ENCODE measurements at places on chromosomes 6 and 20.

- no peak for DNase-seq
Measured at GRCh38 chr6:116497113-116497676, 14.2 kb upstream of the CALHM5 start.

DNA sequence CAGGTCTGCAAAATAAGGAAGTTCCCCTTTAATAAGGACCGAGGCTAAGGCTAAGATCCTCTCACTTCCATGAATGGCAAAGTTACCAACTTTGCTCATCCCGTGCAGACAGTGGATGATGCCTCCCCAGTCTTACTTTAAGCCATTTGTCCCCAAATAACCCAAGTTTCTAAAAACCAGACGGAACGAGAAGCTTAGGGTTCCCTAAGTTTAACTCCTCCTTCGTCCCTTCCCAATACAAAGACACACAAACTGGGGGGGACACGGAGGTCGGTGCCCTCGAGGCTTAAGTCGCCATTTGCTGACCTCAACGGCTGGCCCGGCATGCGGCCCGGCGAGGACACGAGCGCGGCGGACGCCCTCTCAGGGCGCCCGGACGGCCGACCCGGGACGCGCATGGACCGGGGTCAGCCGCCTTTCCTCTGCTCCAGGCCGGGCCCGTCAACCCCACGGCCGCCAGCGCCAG lies 527 bp downstream of the FBXO30 start:
- DNase-seq = no peak

GRCh38 chr20:8425802-8426201 lies 293.7 kb downstream of the PLCB1 start:
- DNase-seq = no peak

GRCh38 chr20:19504251-19504650 lies 253.8 kb upstream of the RIN2 start:
- DNase-seq = no peak

DNA sequence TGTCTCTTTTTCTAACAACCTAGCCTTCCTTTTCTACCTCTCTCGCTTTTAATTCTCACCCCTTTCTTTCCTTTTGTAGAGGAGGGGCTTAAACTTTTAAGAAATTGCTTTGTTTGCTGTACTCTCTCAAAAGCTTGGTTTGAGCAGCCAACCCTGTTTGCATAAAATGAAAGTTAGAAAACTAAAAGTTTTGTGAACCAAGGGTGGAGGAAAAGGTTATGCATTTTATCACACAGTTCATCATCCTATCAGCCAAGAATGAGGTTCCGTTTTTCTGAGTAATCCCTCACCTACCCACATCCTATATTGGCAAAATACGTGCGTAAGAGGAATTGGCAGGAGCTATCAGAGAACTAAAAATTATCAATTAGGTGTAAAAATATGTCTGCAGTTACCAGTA lies 42.8 kb upstream of the LOC128125822 start:
- no peak for DNase-seq

DNA sequence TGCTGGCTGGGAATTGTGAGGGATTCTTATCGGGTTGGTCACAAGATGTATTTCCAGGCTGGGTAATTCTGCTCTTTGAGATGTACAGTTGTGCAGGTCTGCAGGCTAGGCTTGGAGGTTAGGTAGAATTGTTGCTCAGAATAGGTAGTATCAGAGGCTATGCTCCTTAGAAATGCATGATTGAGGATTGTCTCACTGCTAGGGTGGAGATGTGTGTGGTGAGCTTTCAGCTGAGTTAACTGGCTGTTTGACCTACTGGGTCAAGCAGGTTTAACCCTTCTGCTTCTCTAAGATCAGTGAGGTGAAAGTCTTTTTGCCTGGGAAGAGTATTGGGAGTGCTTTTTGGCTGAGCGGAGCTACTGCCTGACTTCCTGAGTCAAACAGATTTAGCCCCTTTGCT lies 701.1 kb downstream of the UTRN start:
- DNase-seq = no peak

DNA sequence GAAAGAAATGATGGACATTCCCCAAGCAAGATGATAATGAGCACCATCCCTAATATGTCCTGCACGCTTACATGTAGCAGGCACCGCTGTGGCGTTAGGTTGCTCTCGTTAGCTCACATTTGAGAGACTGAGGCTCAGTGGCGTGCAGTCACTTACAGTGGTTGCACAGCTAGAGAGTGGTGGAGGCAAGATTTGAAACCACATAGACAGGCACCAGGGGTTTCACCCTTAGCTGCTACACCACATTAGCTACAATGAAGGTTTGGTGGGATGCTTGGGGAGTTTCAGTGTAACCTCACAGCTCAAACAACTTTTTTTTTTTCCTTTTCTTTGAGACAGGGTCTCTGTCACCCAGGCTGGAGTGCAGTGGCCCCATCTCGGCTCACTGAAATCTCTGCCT lies 3.7 kb downstream of the COX4I2 start:
- no peak for DNase-seq

GRCh38 chr20:25281541-25281991 lies 33.7 kb downstream of the PYGB start:
- DNase-seq = no peak

DNA sequence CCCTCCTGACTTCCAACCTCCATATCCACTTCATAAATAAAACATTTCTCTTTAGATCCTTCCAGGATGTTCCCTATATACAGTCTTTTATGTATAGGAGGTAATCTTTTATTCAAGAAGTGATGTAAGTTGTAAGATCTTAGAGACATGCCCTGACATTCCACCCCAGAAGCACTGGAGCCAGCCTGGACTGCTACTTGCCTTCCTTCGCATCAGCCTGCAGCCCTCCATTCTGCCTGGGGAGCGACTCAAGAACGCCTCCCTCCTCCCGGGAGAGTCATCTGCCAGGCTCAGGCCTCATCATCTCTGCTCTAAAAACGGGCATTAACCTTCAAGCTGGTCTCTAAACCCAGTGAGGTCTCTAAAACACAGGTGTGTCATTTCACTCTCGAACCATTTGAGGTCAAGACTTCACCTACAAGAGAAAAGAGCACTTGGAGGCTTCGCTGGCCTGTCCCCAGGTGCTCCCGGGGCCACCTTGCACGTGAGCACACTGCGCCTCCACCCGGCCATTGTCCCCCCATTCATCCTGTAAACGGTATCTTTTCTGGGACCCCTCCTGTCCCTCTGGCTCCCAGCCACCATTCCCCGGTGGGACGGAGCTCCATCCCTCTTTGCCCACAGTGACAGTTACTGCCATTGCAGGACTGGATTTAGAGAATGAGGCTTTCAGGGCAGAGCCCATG lies 107.5 kb upstream of the PDE10A start:
- DNase-seq = no peak

GRCh38 chr20:12591949-12592470 lies 416.8 kb upstream of the SPTLC3 start:
- no peak for DNase-seq

DNA sequence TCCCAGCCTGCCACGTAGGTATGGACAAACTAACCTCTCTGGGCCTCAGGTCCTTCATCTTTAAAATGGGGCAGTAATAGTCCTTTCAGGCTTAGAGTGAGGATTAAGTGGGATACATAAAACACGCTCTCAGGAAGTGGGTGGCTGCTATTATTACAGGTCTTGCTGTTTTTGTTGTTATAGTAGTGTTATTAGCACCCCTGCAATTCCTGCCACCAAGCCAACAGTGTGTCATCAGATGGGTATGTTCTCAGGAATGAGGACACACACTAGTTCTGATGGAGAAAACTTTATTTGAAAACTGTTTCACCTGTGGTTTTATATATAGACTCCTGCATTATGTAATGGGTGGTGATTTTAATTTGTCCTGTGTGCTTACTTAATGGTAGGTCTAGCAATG lies 131.7 kb downstream of the LRRC1 start:
- DNase-seq = no peak

DNA sequence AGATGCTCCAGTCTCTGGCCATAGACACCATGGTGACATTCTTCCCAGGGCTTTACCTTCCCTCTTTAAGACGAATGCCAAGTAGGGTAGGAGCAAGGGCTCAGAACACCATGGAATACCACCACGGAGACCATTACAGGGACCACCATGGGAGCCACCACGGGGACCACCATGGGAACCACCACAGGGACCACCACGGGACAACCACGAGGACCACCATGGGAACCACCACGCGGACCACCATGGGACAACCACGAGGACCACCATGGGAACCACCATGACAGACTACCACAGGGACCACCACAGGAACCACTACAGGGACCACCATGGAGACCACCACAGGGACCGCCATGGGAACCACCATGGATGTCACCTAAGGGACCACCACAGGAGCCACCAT lies 66.9 kb upstream of the MPC1 start:
- no peak for DNase-seq

GRCh38 chr6:46473881-46474280 lies 17.4 kb downstream of the RCAN2 start:
- DNase-seq = no peak

GRCh38 chr6:8743170-8743745 lies 307.9 kb upstream of the SLC35B3 start:
- no peak for DNase-seq

- no peak for DNase-seq
Measured at GRCh38 chr20:38890497-38890818, 35.8 kb upstream of the FAM83D start.

DNA sequence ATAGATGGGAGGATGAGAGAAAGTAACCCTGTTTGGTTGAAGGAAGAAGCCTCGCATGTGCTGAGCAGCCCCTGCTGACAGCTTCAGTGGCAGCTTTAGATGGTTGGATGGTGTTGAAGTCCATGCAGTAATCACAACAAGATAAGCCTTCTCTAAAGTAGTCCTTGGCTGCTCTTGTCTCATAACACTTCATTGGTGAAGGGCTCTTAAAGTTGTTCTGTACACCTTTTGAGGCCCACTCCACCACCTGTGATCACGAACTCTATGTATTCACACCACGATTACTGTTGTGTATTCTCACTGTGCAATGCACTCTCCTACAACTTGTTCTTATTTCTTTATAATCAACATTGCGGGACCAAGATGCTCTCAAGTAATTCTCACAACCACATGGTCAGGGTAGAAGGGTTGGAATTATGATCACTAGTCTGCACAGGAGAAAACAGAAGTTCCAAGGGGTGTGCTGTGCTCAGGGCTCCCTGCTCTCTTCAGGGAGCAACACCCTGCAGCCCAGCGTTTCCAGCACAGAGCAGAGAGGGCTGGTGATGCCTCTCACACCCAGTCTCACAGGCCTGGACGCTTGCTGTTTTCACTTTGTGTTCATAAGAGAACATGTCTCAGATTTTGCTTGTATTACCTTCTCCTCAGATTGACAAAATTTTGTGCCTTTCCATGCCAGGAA lies 294.4 kb downstream of the SMOC2 start:
- no peak for DNase-seq

GRCh38 chr6:160048471-160048870 lies 73.1 kb upstream of the SLC22A1 start:
- no peak for DNase-seq

DNA sequence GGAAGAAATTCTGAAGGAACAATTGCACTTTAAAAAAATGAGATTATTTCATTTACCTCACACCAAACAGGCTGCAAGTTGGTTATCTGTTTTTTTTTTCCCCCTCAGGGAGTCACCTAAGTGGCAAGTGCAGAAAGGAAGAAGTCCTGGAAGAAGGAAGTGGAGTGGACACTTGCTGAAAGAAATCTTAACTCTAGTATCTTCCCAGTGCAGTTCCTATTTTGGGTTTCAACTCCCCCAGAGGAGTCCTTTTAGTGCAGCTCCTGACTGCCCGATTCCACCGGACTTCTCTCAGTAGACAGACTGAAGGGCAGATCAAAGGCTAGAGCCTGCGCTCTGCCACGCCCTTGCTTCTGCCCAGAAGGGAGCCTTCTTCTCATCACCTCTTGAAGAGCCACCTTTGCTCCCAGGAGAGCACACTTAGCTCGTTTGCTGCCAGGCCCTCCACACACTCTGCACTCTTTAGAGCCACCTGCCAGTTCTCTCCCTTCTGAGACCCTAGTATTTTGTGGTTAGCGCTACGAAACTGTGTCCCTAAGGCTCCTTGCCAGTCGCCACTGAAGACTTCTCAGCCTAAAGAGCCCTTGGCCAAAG lies 4.9 kb downstream of the MTCL3 start:
- no peak for DNase-seq

- DNase-seq = no peak
Measured at GRCh38 chr6:163857421-163857820, 442.9 kb downstream of the QKI start.

DNA sequence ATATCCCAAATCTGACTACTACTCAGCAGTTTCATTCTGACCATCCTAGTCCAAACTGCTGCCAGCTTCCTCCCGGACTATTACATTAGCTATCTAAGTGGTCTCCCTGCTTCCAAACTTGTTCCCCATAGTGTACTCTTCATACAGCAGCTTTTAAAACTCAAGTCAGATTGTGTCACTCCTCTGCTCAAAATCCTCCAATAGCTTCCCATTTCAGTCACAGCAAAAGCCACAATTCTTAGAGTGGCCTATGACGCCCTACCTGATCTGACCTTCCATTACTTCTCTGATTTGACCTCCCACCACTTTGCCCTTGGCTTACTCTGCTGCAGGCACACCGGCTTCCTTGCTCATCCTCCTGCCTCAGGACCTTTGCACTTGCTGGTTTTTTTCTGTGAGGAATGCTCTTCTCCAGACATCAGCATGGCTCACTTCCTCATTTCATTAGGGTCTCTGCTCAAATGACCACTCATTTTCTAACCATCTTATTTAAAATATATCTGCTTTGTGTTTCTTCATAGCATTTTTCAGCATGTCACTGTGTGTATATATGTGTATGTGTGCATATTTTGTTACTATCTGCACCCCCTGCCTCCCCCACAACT lies 111.1 kb upstream of the DTNBP1 start:
- no peak for DNase-seq

- no peak for DNase-seq
Measured at GRCh38 chr6:71012866-71013469, 56.1 kb upstream of the B3GAT2 start.

DNA sequence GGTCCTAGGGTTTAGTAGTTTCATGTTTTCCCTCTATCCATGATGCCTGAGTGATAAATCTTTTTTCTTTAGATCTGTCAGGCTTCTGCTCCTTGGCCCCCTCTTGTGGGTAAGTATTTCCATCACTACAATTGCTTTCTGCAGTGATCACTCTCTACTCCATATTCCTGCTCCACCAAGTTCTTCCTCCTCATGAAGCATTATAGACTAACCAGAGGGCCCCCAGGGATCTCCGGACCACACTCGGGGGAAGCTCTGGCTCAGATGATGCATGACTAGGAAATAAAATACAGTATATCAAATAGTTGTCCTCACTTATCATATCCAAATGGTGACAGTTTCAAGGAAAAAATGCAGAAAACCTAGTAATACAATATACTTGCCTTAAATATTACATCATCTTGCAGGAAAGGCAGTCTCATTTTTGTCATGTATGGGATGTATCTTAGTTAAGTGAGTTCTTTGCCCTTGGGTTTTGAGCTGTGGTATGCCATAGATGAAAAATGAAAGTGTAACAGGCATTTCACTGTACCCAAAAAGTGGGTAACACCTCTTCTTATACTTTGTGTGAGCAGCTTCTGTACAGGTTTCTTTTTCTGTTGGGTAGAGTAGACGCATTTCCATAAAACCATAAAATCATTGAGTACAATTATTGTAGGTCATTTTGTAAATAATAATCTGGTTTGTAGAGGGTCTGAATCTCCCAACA lies 200.9 kb upstream of the EYA4 start:
- no peak for DNase-seq

GRCh38 chr20:12833861-12834260 lies 174.9 kb upstream of the SPTLC3 start:
- no peak for DNase-seq

GRCh38 chr6:104653781-104654180 lies 205.9 kb downstream of the HACE1 start:
- no peak for DNase-seq

GRCh38 chr6:89144354-89144906 lies 1.4 kb upstream of the PM20D2 start:
- DNase-seq = no peak

GRCh38 chr6:131574133-131574532 lies 1.1 kb downstream of the ARG1 start:
- no peak for DNase-seq

Data from stimulated activated CD8-positive, alpha-beta memory T cell treated with anti-CD3 and anti-CD28 coated beads, Interleukin-4, amount 100 ng/mL, for 1 hour (primary cell).